Naive thymus-derived CD8-positive, alpha-beta T cell (primary cell): ENCODE measurements at places on chromosomes 6 and 20.

DNA sequence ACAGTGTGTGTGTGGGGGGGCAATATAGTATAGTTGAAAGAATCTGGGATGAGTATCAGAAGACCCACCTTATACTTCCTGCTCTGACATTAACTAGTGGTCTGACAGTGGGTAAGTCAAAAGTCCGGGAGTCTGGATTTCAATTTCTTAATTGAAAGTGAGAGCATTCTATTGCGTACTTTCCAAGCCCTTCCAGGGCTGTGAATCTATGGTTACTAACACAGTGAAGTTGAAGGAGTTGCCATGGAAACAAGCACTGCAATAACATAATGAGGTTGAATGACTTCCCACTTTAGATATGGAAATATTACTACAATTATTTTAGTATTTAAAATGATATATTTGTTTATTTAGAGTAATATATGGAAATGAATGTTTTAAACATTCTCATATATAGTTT is 80.2 kb downstream of the MLIP start:
- DNase-seq, result no peak

DNA sequence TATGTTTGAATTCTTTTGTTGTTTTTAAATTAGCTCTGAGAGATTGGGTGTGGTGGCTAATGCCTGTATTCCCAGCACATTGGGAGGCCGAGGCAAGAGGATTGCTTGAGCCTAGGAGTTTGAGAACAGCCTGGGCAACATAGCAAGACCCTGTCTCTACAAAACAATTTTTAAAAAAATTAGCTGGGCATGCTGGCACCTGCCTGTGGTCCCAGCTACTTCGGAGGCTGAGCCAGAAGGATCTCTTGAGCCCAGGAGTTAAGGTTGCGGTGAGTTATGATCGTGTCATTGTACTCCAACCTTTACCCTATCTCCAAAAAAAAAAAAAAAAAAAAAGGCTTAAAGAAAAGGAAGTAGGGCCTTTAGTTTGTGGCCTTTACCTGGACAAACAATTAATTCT is 22.9 kb downstream of the DHX35 start:
- DNase-seq, result no peak

DNA sequence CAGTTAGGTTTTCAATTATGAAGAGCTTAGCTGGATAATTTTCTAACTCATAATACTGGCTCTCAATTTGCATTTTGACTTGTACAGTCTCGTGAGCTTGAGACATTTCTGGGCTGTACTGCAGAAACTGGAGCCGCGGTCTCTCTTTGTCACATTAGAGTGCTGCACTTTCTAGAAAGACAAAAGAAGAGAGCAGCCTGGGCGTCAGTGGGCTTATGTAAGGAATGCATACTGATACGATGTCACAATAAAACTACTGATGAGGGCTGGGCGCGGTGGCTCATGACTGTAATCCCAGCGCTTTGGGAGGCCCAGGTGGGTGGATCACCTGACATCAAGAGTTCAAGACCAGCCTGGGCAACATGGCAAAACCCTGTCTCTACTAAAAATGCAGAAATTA is 120.8 kb downstream of the MOXD1 start:
- no peak for DNase-seq

- DNase-seq, result no peak
Measured at GRCh38 chr6:166691199-166691598, 64.1 kb upstream of the RPS6KA2 start.

GRCh38 chr6:134657751-134658527 is 292.0 kb downstream of the ALDH8A1 start:
- DNase-seq, result no peak

DNA sequence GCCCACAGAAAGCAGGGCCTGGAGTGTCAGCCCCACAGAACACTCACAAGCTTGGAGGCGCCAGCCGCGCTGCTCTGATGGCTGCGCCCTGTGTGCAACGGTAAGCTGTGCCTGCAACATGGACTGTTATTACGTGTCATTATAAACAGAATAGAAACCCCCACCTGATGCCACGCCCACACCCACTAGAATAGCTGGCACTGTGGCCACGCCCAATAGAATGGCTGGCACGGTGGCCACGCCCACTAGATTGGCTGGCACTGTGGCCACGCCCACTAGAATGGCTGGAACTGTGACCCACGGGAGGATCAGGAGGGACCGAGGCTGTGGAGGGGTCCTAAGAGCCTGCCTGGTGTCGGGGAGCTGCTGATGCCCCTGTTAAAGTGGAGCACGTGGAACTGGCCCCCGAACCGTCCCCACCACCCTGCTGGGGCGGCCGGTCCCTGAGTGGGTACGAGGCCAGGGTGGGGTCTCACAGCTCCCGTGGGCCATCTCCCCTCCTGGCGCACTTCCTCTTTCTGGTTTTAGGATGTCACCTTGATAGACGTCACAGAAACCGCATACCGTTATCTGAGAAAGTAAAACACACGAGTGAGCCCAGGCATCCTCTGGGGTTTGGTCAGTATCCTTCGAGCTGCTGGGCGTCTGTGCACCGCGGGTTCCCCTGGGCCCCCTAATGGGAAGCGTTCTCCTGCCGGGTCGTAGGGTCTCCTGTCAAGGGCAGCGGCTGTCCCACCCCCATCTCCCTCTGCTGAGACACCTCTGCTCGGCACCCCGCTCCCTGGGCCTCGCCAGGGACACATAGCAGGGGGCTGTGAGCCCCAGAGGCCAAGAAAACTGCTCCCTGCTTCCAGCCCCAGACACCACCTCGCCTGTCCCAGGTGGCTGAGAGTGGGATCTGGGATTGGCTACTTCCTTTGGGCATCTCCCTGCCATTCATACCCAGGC is 25.4 kb downstream of the SLC17A9 start:
- DNase-seq, result peak; percentile 70

DNA sequence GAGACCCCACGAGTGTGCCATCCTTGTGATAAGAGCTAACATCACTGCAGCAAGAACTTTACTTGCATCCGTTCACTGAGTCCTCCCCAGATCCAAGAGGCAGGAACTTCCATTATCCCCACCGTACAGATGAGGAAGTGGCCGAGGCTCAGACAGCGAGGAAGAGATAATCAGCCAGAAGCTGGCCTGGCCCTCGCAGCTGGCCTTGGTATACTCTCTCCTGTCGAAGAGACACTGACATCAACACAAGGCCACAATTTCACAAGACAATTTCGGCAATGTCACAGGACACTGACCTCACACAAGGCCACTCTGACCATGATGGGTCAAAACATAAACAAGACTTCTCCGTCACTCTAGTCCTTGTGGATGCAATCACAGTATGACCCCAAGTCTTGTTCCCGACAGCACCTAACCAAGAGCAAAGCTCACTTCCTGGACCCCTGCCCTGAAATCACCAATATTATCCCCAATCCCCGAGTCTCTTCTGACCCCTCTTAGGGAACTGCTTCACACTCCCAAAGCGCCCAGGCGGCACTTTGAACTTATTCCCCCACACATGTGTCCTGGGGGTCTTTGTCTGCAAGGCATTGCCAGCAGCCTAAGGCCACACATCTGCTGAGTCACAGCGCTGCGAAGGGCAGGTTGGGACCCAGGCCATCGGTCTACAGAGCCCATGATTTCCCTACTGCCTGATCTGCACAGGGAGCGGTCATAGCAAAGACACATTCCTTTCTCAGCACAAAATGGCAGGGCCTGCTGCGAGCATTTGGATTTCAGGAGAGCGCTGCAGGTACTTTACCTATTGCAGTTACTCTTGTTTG is 14.8 kb upstream of the VAPB start:
- no peak for DNase-seq

DNA sequence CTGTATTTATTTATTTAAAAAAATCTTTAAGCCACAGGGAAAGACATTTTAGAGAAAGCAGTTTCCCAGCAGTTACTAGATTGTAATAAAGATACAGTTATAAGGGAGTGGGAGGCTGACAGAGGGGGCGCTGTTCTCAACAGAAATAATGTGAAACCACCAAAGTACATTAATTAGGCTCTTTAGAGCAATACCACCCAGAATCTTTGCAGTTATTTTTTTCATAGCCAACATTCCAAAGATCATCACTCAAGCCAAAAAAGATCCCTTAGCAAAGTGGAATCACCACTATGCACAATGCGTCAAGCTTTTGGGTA is 331.3 kb upstream of the DEFB112 start:
- no peak for DNase-seq

- no peak for DNase-seq
Measured at GRCh38 chr20:3681931-3682781, at the start of gene ADAM33. ADAM33 (minus strand) TSS chr20:3682010; CDS start chr20:3682004, 6 bp downstream.

DNA sequence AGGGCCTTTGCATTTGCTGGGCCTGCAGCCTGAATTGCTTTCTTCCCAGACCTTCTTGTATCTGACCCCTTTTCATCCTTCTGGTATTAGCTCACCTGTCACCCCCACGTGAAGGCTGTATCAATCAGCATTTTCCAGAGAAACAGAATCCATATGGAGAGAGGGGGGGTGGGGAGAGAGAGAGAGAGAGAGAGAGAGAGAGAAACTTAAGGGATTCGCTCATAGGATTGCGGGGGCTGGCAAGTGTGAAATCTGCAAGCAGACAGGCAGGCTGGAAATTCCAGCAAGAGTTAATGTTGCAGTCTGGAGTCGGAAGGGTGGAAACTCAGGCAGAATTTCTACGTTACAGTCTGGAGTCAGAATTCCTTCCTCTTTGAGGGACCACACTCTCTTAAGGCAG is 410.7 kb upstream of the SULF2 start:
- no peak for DNase-seq

- DNase-seq, result no peak
Measured at GRCh38 chr20:38180781-38181180, 15.7 kb upstream of the TGM2 start.

- no peak for DNase-seq
Measured at GRCh38 chr6:166512567-166512966, 73.9 kb downstream of the RAMACL start.

DNA sequence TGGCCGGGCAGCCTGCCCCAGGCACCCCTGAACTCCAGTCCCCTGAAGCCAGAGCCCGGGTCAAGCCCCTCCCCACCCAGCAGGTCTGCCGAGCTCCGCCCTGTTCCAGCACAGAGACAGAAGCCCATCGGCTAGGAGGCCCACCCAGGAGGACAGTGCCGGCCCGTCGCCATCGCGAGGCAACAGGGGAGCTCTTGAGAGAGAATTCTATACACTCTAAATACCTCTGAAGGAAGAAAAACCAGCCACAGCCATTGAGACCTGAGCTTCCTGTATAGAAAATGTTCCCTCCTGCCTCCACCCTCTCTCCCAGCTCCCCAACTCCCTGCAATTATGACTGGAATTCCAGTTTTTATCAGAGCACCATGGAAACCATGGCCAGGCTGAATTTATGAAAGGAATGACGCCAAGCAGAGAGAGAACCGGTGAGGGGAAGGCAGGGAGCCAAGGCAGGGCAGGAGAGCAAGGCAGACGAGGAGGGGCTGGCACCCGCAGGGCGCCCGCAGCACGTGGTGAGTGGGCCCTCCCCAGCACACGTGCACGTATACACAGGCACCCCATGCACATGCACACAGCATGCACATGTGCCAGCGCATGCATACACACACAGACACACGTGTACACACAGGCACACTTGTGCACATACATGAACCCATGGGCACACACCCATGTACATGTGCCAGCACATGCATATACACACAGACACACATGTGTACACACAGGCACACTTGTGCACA is 27.6 kb upstream of the MRGBP start:
- no peak for DNase-seq

DNA sequence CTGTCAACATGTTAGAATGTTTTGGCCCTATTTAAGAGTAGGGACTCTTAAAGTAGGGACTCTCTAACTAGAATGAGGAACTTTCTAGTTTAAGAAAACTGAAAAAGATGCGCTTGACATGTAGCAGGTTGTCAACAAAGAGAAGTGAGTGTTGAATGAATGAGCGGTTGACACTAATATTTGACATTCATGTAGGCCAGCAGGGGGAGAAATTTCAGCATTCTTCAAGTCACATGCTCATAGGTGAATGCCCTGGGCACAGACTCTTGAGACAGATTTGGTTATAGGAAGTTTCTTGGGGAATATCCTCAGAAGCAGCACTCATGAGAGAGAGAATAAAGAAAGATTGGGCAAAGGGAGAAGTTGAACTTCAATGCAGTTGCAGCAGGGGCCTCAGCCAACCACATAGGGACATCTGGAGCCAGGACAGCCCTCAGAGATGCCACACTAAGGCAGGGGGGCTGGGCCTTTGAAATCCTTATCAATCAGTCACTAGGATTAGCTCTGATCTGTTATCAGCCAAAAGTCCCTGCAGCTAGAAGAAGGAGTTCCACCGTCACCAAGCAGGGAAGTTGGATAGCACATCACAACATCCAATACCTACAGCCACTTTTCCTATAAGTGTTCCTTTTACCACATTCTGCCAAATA is 145.1 kb upstream of the FKBP1C start:
- no peak for DNase-seq

DNA sequence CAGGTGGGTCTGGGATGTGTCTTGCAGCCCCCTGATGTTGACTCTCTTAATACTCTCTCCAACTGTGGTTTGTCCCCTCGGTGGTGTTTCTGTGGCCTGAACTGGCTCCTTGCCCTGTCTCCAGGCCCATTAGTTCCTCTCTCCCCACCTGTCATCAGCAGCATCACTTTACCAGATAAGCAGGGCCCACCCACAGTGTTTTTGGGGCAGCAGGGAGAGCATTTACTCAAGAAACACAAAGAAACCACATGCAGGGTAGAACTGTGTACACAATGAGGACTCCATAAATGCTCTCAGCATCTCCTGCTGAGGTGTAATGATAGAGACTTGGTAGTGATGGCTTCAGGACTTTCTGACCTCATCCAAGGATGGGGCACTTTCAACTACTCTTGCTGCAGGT is 20.2 kb upstream of the MRPS18A start:
- no peak for DNase-seq

DNA sequence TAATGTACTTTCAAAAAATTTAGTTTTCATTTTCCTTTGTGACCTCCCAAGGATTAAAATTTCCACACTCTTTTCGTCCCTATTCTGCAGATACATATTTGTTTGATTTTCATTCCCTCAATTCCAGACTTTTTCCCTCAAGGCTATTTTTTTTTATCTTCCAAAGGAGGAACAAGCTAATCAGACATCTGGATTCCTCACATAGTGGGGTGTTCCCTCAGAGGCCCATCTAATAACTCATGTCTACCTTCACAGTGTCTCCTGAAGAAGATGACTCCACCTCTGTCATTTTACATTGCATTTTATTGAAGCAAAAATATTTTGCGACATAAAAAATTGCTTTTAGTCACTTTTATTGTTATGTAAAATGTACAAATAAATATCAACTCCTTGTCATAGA is 122.2 kb downstream of the RFPL4B start:
- DNase-seq, result no peak

DNA sequence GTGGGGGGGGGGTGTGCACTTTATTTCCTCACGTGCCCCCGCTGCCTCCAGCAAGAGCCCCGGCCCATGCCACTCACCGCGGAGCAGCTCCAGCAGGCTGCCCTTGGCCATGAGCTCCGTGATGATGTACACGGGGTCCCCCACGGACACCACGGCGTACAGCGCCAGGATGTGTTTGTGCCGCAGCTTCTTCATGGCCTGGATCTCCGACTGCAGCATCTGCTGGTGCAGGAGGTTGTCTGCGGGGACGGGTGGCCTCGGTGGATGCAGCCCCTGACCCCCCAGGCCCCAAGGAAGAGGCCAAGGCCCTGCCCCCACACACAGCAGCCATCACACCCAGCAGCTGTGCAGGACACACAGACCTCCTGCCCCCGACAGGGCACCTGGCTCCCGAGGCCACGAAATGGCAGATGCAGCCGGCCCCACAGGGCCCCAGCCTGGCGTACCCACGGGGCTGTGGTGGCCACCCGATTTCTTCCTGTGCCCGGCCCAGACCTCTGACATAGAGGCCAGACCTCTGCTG is 4.7 kb downstream of the PTK6 start:
- DNase-seq, result no peak

GRCh38 chr6:136920216-136920615 is 1.9 kb upstream of the SLC35D3 start:
- no peak for DNase-seq
